ENCODE measurements at places on chromosomes 16 and 17.

- no peak for DNase-seq
These were observed 25.0 kb downstream of the RAB11FIP4 start for GRCh38 chr17:31416503-31416923.

GRCh38 chr17:49986396-49987289 is 8.4 kb downstream of the DLX3 start:
- DNase-seq, result no peak

DNA sequence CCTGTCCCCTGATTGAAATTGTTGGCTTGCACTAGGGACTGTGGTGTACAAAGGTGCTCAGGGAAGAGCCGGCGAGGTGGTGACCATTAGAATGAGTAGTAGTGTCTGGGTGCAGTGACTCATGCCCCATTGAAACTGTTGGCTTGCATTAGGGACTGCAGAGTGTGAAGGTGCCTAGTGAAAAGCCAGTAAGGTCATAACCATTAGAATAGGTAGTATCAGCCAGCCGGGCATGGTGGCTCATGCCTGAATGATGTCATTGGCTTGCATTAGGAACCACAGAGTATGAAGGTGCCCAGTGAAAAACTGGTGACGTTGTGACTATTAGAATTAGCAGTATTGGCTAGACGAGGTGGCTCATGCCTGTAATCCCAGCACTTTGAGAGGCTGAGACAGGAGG is 78.9 kb downstream of the ABCC6 start:
- no peak for DNase-seq

DNA sequence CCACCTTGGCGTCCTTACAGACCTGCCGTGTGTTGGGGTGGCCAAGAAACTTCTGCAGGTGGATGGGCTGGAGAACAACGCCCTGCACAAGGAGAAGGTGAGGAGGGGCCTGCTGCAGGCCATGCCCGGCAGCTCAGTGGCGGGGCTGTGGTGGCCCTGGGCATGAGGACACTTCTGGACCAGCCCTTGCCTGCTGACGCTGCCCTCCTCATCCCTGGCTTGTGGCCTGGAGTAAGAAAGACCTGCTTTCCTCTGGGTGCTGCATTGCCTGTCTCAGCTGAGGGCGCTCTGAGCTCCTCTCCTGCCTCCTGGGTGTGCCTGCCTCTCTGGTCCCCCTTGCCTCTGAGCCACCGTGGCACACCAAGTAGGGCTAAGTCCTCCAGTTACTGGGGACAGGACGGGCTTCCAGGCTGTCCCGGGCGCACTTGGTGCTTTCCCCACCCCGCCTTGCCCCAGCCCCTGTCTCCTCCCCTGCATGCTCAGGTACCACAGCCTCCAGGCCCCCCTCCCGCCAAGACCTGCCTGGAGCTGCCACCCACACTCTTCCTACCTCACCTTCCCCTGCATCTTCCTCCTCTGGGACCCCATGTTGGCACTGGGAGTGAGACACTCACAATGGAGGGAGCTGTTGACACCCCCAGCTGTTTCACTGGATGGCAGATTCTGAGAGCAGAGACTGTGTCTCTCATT is 8.7 kb downstream of the ENDOV start:
- no peak for DNase-seq

DNA sequence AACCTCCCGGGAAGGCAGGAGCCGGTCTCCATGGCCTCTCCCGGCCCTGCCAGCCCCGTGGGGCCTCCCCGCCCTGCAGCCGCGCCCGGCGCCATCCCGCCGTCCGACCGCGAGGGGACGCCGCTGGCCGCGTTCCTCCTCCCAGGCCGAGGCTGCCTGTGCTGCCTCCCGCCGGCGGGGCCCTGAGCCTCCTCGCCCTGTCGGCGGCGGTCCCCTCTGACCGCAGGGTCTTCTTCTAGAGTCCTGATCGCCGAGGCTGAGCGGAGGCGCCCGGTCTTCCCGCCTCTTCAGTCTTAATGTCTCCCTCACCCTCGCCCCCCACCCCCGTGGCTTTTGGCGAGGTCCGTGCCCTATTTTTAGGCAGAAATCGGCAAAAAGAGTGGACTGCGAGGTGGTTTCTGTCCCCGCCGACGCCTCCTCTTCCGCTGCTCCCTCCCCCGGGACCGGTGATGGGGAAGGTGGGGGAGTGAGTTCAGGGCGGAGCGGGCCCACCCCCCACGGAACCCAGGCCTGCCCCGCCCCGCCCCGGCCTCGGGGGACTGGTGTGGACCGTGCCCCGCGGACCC is 794 bp upstream of the CPNE7 start:
- DNase-seq, result no peak

GRCh38 chr16:85768199-85768598 is 17.3 kb upstream of the C16orf74 start:
- DNase-seq, result no peak

DNA sequence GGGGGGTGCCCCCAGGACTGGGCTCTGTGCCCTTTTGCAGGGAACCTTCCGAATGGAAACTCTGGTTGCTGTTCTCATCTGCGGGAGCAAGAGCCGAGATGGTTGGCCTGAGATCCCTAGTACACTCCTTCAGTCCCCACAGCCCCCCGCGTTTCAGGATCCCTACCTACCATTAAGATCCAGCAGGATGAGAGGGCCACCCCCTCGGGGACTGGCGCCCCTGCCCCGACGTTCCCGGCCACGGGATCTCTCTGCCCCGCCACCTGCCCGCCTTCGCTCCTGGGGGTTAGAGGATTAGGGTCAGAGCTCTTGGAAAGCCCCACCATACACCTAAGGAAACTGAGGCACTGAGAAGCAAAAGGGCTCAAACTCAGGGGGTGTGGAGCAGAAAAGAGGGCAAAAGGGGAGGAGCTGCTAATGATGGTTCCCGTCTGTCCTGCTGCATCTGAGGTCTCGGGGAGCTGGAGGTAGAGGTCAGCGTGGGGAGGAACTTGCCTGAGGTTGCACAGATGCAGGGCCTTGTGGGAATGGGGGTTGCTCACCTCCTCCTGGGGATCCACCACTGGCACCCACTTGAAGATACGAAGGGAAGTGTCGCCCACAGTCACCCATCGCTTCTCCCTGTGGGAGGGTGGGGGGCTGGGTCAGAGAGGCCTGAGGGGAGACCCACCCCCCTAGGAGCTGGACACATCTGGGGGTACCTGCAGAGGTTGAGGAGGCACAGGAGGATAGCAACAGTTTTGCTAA is 1.0 kb downstream of the BCL7C start:
- DNase-seq, result no peak

- DNase-seq, result no peak
These were observed 7.8 kb downstream of the CRHR1 start for GRCh38 chr17:45791935-45792334.

DNA sequence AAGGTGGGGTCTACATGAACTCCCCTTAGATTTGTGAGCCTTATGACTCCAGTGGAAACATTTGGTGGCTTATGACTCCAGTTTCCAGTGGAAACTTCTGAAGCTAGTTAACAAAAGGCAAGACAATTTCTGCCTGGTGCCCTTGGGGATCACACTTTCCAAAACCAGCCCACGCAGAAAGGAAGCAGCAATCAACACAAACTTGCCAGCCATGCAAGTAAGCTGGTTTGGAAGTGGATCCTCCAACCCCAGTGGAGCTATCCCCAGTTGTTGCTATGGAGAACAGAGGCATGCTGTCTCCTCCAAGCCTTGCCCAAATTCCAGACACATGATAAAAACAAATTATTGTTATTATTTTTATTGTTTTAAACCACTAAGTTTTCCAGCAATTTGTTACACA is 130.9 kb downstream of the CDH11 start:
- DNase-seq, result no peak
